Vagina (tissue), 2 donors: ENCODE measurements at places on chromosomes 11 and 22. TPM values are rescaled to one million over a fixed set of nuclear protein-coding genes. Genes with fewer than 3 reads are reported as not detected.

DNA sequence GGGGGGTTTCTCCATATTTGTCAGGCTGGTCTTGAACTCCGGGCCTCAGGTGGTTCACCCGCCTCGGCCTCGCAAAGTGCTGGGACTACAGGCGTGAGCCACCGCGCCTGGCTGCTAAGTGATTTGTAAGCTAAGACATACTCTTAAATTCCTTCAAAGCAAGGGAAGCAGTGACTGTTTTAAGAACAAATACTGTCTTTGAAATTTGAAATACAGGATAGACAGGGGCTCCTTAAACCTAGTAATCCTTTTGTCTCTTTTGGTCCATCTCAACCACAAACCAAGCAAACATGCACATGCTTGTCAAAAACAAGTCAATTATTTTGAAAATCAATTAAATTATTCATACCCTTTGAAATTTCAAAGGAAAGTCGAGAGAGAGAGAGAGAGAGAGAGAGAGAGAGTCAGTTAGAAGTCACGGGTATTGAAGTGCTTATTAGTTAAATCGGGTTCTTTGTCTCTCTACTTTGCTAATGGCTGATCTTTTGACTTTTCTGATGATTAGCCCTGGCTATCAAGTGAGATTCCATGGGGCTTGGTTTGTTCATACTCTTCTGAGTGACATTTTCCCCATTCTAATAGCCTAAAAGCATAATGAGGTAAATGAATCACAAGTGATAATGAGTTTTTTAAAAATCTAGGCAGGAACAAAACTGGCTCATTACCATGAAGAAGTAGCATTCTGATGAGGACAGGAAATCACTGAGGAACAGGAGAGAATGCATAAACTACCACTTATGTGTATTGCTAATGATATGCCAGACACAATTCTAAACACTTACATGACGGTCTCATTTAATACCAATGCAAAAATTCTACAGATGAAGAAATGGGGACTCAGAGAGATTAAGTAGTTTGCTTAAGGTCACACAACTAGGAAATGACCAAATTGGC is 48.0 kb downstream of the MCHR1 start:
- no peaks in the 10 kb centered on the region for H3K27me3 ChIP-seq
- H3K36me3 ChIP-seq: no peaks in the 10 kb centered on the region
- no peak overlapping the region for H3K4me3 ChIP-seq
- H3K4me1 ChIP-seq: peaks cover 4% of the 10 kb centered on the region
- DNase-seq: no peak
- H3K27ac ChIP-seq: no peak overlapping the region

DNA sequence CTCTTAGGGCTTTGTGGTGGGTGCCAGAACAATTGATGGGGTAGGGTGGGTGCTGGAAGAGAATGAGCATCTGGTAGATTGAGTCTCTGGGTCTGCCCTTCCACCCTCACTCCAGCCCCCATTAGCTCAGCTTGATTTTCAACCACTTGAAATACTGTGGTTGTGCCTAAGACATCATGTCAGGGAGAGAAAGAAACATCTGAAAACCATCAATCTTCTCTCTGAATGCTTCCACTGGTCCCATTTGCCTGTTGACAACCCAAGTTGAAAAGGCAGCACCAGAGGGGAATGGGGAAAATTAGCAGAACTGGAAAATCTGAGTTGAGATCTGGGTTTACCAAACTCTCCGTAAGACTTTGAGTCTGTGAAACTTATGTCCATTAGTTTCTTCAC is 26.1 kb downstream of the CD44 start:
- H3K27me3 ChIP-seq: no peaks in the 10 kb centered on the region
- DNase-seq: no peak
- peak overlapping the region; percentile 87 for H3K27ac ChIP-seq
- no peaks in the 10 kb centered on the region for H3K36me3 ChIP-seq

DNA sequence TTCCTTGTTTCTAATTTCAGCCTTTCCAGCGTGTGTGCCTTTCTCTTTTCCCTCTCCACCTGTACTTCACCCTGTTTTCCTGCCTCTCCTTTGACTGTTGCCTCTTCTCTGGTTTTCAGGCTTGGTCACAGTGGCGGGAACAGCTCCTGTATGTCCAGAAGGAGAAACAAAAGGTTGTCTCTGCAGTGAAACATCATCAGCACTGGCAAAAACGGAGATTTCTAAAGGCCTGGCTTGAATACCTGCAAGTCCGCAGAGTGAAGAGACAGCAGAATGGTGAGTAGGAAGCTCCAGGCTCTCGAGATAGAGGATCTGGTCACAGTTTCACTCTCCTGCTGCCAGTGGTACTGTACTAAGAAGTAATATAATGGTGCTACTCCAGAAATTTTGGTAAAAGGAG is 76.6 kb downstream of the SFI1 start:
- no peaks in the 10 kb centered on the region for H3K27me3 ChIP-seq
- no peak overlapping the region for H3K4me3 ChIP-seq
- H3K27ac ChIP-seq: no peak overlapping the region
- no peaks in the 10 kb centered on the region for H3K4me1 ChIP-seq
- peaks cover 7% of the 10 kb centered on the region for H3K36me3 ChIP-seq

DNA sequence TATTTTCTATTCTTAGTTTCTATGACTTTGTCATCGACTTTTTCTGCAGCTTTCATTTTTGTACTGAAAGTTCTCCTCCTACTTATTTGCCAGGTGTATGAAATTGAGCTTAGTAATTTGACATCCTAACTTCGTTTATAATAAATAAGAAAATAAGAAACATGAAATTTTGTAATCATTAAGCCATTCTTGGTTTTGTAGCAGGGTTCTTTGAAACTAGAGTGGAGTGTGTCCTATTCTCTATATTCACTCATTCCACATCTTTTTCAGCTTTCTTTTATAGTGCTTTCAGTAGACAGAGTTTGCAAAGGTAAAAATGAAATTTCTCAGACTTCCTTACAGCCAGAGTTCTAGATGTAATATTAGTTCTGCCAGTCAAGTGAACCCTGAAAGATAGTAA is 47.8 kb downstream of the FANCF start:
- H3K27ac ChIP-seq: no peak overlapping the region
- no peaks in the 10 kb centered on the region for H3K4me1 ChIP-seq
- no peaks in the 10 kb centered on the region for H3K27me3 ChIP-seq

DNA sequence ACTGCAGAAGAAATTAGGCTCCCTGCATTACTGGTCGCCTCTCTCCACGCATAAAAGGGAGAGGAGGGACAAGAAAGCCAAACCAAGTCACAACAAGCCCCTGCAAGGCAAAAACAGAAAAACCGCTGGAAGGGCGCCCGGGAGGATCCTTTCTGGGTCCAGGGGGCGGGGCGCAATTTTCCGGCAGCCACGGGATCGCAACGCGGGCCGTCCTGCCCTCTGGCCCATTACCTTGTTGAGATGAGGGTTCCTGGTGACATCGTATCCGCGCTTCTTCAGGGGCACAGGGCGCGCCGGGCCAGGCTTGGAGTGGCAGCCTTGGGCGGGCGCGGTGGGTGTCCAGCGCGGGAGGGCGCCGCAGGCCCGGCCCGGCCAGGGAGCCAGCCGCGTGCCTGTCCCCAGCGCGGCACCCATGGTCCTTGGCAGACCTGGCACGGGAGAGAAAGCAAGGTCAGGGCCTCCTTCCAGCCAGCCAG is 847 bp downstream of the ME3 start:
- H3K4me3 ChIP-seq: peak overlapping the region; percentile 86
- no peaks in the 10 kb centered on the region for H3K36me3 ChIP-seq
- peak overlapping the region; percentile 97 for H3K27ac ChIP-seq
- H3K27me3 ChIP-seq: no peaks in the 10 kb centered on the region
- no peak for DNase-seq

DNA sequence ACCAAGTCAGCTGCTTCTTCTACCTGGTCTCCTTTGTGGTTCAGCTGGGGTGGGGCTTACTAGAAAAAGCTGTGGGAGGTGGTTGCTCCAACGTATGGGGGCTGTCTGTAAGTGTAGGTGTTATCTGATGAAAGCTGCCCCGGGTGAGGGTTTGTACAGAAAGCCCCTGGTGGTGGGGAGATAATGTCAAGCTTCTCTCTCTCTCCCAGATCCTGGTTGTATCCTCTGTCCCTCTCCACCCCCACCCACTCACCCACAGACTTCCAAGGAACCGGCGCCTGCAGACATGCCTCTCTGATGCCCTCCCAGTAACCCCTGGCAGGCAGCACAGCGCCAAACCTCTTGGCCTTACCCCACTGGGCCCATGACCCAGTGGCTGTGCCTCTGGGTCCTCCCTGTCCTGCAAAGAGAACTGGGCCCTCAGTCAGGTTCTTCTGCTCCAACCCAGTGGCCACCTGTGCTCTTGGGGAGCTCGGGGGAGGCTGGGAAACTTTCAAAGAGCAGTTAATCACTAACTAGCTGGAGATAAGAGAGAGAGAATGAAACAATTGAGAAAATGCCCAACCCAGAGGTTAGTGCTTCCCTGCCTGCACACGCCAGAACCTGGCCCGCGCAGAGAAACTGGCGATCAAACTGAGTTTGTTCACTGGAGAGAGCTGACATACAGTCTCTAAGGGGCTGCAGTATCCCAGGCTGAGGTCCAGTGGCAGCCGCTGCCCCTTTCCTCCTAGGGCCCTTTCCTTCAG is 20.4 kb upstream of the EHF start:
- no peaks in the 10 kb centered on the region for H3K36me3 ChIP-seq
- H3K4me3 ChIP-seq: no peak overlapping the region
- no peak for DNase-seq
- H3K4me1 ChIP-seq: peaks cover 17% of the 10 kb centered on the region
- H3K27me3 ChIP-seq: no peaks in the 10 kb centered on the region
- peak overlapping the region; percentile 10 for H3K27ac ChIP-seq

DNA sequence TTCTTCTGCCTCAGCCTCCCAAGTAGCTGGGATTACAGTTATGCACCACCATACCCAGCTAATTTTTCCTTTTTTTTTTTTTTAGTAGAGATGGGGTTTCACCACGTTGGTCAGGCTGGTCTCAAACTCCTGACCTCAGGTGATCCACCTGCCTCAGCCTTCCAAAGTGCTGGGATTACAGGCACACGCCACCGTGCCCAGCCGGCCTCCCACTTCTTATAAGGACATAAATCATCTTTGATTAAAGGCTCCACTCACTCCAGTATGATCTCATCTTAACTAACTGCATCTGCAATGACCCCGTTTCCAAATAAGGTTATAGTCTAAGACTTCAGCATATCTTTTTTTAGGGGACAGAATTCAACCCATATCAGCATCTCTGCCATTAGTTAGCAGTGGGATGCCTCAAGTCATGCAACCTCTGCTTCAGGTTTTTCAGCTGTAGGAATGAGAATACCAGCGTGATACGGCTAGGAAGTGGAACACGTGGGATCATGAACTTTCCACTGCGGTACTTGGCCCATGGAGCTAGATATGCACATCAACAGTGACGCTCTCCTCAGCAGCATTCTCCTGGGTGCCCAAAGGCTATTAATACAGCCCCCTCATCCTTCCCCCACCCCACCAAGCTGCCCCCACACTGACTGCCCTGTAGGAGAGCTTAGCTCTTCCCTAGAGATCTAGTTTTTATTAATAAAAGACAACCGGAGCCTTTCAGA is 41.4 kb downstream of the MCHR1 start:
- H3K4me3 ChIP-seq: no peak overlapping the region
- no peaks in the 10 kb centered on the region for H3K36me3 ChIP-seq
- H3K27ac ChIP-seq: no peak overlapping the region
- DNase-seq: no peak

DNA sequence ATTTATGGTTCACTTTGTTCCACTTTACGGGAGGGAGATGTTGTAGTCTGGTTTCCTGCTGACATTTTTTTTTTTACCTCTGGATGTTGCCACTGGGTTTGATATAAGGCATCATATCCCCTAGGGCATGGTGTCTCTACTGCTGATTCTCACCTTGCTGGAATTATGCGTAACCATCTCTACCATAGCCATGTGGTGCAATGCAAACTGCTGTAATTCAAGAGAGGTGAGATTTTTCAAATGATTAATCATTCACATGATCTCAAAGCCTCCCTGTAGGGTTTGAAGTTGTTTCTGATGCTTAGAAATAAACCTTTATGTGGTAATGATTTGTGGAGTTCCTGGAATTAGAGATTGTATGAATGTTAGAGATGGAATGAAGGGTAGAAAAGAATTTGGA is 13.0 kb downstream of the MS4A3 start:
- no peaks in the 10 kb centered on the region for H3K36me3 ChIP-seq
- H3K4me1 ChIP-seq: no peaks in the 10 kb centered on the region
- DNase-seq: no peak

Gene GPHA2
- total RNA-seq: not detected
